Placental pericyte (primary cell): ENCODE measurements at places on chromosomes 2 and 18. TPM values are rescaled to one million over a fixed set of nuclear protein-coding genes. Genes with fewer than 3 reads are reported as not detected.

GDF7 gene
- total RNA-seq = under 0.01 TPM in 2 replicates

L3MBTL4 gene
- total RNA-seq = not detected in 2 replicates

PARD3B gene
- total RNA-seq = 26.0 and 26.9 TPM in 2 replicates

KCNG3 gene
- total RNA-seq = not detected in 2 replicates

HES6 gene
- 3.9 and 9.6 TPM in 2 replicates for total RNA-seq
